Stimulated activated CD8-positive, alpha-beta memory T cell treated with anti-CD3 and anti-CD28 coated beads, Interleukin-4, amount 100 ng/mL, for 1 hour (primary cell): ENCODE measurements at places on chromosomes 2 and 18.

DNA sequence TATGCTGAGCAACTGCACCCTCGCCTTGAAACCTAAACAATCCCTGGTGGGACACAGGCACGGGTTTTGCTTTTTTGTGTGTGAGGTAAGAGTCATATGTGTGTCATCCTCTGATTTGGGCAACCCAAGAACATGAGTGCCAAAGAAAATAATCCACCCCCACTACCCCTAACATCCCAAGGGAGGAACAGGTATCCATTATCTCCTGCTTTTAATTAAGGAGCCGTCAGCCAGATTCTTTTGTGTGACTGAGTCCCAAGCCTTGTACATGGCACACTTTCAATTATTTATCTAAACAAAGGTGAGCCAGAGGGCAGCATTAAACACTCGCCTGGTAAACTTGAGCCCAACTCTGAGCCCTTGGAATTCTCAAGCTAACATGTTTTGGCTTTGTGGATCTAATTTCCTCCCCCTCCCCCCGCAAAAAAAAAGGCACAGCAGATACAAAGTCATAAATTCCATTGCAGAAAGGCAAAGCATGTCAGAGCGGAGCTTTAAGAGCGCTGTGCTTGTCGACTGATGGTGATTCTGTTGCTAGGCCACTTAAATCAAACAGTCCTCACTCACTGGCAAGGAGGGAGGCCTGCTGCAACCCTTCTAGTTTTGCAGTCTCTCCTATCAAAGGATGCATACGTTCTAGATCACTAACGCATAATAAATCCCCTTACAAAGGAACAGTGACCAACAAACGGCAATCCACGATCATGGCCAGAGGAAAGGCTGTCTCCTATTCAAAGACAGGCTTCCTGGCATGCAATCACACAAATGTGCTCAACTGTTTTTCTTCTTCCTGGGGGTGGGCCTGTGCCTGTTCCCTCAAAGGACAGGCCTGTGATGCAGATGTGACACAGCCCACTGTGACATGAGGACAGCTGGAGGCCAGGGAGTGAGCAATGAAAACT lies 143.5 kb upstream of the LMAN1 start:
- DNase-seq, result no peak

GRCh38 chr2:219285894-219286425 lies 6.8 kb downstream of the DNAJB2 start:
- no peak for DNase-seq

DNA sequence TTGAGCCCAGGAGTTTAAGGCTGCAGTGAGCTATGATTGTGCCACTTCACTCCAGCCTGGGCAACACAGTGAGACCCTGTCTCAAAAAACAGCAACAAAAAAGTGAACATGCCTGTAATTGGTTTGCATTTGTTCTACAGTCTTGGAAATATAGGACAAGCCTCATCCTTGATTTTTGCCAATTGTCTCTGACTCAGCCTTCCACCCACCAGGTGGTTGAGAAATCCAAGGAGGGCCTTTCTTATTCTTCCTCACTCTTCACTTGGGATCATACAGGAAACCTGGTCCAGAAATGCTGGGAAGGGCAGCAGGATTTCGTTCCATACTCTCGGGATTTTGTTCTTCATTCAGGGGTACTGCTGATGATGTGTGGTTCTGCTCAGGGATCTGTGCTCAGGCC lies 94.6 kb downstream of the CDC42EP3 start:
- no peak for DNase-seq

GRCh38 chr18:39318008-39318407 lies 1752.4 kb upstream of the CELF4 start:
- no peak for DNase-seq

GRCh38 chr2:238518172-238518820 lies 91.6 kb downstream of the ASB1 start:
- DNase-seq, result no peak

DNA sequence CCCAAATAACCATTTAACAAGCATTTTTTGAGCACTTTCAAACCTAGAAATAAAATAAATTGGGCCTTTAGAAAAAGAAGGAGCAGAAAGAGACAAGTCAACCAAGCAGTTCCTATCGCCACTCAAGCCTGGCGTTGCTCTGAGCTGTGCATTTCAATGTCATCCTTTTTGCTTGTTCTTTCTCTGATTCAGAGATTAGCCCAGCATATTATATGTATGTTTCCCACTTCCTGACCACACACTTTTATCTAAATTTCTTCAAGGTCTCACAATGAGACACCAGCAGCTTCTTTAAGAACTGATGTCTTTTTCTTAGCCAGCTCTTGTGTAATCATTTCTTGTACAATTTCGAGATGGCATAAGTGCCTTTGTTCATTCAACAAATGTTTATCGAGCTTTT lies 344.5 kb upstream of the ID2 start:
- DNase-seq, result no peak

- no peak for DNase-seq
These were observed 86.7 kb upstream of the MAP4K4 start for GRCh38 chr2:101610750-101611315.

- no peak for DNase-seq
These were observed 75.6 kb downstream of the ZBTB7C start for GRCh38 chr18:48333563-48333962.

GRCh38 chr2:238904716-238905115 lies 56.8 kb downstream of the TWIST2 start:
- DNase-seq, result no peak

DNA sequence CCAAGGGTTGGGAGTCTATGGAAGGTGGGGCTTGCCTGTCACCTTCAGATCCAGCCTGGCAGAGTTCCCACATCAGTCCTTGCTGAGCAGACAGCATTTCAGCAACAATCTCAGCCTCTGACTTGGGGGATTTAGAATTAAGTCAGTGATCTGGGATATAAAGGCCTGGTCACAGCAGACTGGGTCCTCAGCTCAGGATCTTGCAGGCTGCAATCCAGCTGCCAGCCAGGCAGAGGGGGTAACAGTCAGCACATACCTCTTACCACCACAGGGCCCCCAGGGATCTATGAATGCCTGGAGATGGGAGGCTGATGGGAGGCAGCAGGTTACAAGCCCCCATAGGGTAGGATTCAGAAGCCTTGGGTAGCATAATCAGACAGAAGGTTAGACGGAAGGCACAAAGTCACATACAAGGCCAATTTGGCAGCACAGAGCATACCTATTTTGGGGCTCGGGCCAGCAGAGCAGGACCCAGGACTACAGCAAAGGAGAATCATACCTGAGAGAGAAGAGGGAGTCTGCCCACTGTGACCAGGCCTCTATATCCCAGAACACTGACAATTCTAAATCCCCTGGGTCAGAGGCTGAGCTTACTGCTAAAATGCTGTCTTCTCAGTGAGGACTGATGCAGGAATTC lies 163.5 kb downstream of the MTCL1 start:
- no peak for DNase-seq

DNA sequence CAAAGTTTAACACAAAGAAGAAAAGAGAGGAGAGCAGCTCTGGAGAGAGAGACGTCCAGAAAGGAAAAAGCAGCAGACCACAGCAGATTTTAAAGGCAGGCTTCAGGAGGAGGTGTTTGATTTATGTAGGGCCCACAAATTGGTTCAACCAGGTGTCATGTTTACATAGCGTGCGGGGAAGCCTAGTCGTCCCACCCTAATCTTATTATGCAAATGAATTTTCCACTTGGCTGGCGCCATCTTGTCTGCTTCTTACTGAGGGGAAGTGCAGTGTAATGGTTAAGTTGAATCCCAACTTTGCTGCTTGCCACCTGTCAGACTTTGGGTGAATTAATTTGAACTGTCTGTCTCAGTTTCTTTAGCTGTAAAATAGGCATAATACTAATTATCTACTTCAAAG lies 282.4 kb upstream of the CYRIA start:
- no peak for DNase-seq

- DNase-seq, result no peak
These were observed 101.1 kb upstream of the EPHA4 start for GRCh38 chr2:221673248-221673647.

- no peak for DNase-seq
These were observed 25.9 kb downstream of the HS1BP3 start for GRCh38 chr2:20624884-20625485.

GRCh38 chr2:47872941-47873340 lies 33.4 kb downstream of the FBXO11 start:
- no peak for DNase-seq

GRCh38 chr2:229713371-229714079 lies 830 bp downstream of the DNER start:
- no peak for DNase-seq

DNA sequence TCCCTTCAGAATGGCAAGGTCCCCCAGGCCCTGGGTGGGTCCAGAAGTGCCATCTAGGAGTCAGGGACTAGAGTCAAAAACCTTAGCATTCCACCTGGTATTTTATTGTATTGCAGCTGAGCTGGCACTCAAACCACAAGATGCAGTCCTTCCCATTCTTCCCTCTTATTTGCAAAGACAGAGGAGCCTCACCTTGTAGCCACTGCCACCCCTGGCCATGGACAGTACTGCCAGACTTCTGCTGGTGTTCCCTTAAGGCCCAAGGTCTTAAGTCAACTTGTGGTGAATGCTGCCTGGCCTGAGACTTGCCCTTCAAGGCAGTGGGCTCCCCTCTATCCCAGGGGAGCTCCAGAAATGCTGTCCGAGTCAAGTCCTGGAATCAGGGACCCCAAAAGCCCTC lies 6.9 kb downstream of the UGT1A10 start:
- no peak for DNase-seq

DNA sequence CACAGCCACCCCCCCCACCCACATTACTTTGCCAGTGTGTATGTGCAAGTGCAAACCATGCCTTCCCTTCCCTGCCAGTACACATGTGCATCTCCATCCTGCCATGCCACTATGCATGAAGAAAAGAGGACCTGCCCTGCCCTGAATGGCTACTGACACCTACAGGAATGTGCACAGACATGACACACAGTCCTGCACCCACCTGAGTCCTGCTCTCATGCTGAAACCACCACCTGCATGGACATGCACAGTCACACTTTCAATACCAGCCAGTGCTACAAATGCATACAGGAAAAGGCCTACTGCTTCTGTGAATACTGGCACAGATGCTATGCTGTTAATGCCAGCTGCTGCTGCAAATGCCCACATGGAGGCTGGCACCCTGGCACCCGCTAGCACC lies 334.4 kb upstream of the DLGAP1 start:
- no peak for DNase-seq

DNA sequence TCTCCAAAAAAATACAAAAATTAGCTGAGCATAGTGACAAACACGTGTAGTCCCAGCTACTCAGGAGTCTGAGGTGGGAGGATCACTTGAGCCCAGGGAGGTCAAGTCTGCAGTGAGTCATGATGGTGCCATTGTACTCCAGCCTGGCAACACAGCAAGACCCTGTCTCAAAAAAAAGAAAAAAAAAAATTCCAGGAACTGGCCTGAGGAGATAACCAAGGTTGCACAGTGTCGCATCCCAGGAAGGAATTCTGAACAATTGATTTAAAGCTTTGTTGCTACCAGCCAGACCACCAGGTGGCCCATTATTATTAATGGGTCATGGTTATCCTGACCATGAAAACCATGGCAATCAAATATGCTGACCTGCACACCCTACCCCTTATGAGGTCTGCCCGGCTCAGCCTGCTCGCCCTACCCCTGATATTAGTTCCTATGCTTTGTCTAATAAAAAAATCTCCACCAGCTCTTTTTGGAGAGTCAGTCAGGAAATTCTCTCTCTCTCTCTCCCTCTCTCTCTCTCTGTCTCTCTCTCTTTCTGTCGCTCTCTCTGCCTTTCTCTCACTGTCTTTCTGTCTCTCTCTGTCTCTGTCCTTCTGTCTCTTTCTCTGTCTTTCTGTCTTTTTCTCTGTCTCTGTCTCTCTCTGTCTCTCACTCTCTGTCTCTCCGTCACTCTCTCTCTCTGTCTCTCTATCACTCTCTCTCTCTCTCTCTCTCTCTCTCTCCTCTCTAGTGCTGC lies 73.7 kb downstream of the NCAPH start:
- no peak for DNase-seq

DNA sequence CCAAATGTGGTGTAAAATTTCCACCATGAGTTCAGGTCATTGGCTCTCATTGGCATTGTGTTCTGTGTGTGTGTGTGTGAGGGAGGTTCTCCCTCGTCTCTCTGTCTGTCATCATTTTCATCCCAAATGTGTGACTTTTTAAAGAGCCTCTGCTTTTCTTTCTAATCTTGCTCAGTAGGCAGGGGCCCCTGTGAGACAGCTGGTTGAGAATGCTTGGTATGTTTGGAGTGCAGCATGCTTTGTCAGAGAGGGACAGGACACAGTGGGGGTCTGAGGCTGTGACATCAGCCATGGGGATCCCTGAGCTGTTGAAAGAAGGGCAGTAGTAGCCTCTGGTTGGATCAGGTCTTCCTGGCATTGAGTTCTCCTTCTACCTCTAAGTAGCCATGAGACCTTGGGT lies 10.6 kb downstream of the PTPRM start:
- no peak for DNase-seq

DNA sequence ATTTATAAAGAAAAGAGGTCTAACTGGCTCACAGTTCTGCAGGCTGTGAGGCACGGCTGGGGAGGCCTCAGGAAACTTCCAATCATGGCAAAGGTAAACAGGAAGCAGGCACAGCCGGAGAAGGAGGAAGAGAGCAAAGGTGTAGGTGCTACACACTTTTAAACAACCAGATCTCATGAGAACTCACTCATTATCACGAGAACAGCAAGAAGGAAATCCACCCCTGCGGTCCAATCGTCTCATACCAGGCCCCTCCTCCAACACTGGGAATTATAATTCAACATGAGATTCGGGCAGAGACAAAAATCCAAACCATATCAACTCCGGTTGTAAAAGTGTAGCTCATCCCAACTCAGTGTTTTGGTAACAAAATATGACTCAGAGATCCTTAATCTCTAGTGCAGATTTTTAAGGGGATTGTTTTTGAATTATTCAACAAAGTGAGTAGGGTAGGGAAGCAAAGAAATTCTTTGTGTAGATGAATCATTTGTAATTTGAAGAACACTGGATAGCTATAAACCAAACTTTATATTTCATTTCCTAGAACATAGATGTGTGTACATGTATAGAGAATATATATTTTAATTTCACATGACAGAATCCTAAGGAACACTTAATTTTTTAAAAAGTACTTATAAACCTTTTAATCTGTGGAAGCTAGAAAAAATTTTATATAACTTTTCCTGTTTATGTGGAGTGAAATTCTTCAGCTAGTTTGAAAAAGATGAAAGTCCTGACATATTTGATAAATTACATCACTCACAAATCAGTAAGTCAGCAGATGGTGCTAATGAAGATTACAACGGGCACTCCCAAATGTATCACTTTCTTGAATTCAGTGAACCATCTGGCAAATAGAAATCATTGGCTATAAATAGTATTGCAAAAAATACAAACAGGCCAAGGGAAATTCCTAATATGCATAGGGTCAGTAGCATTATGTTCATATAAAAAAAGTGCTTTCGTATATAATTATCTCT lies 130.1 kb downstream of the OLA1 start:
- no peak for DNase-seq

DNA sequence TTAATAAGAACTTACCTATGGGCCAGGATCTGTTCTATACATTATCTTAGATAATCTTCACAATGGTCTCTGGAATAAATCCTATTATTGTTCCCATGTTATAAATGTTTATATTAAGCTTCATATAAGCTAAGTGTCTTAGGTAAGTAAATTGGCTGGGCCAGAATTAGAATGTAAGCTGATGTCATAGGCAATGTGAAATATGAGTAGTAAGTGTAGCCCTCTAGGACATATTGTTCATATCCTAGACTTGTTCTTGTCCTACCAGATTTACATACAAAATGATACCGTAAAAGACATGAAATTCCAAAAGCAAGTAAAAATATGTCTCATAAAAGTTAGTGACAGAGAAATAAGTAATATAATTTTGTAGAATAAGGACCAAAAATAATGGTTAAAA lies 89.9 kb downstream of the CDH19 start:
- no peak for DNase-seq

- no peak for DNase-seq
These were observed 298.7 kb upstream of the ACVR2A start for GRCh38 chr2:147546109-147546508.

- DNase-seq, result no peak
These were observed 133.9 kb upstream of the GCFC2 start for GRCh38 chr2:75844651-75845050.
